ENCODE measurements at places on chromosomes 13 and 19.
A peak's percentile ranks its signal among the peaks of the same experiment; 100 is the strongest.

DNA sequence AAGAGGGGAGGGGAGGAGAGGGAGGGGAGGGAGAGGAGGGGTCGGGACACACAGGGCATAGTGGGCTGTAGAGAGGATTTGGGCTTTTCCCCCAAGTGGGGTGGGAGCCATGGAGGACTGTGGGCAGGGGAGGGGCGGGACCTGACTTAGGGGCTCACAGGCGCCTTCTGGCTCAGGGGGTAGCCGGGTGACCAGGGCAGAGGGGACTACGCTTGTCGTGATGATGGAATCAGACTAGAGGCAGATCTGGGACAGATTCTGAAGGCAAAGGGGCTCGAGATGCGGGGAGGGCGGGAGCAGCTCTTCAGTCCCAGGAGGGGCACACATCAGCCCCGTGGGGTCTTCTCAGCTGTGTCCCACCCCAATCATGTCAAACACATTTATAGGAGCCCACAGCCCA is 13.5 kb downstream of the NDUFA11 start:
- DNase-seq, result no peak

DNA sequence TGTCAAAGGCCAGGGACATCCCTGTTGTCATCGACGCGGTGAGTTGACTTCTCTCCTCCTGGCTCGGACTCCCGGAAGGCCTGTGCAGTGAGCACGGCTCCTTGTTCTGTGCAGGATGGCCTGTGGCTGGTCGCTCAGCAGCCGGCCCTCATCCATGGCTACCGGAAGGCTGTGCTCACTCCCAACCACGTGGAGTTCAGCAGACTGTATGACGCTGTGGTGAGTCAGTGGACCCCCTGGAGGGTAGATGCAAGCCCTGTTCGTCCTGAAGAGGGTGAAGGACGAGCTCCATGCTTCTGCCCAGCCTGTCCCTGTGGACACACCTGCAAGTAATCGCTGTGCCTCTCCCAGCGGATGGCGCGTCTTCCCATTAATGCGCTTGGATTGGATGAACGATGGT is 19.2 kb downstream of the NAXD start:
- DNase-seq, result peak; percentile 35

- DNase-seq, result no peak
Measured at GRCh38 chr13:51778392-51778791, 25.6 kb downstream of the DHRS12 start.

DNA sequence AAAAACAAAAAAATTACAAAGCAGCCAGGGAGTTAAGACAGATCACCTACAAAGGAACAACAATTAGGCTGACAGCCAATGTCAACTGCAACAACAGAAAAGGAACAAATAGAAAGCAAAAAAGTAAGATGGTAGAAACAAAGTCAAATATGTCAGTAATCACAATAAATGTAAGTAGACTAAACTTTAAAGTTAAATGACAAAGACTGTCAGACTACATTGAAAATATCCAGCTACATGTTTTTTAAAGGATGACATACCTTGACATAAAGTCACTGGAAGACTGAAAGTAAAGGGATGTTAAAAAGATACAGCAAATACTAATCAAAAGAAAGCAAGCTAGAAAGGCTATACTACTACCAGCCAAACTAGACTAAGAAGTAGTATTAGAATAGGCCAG is 14.9 kb downstream of the TMEM161A start:
- no peak for DNase-seq

DNA sequence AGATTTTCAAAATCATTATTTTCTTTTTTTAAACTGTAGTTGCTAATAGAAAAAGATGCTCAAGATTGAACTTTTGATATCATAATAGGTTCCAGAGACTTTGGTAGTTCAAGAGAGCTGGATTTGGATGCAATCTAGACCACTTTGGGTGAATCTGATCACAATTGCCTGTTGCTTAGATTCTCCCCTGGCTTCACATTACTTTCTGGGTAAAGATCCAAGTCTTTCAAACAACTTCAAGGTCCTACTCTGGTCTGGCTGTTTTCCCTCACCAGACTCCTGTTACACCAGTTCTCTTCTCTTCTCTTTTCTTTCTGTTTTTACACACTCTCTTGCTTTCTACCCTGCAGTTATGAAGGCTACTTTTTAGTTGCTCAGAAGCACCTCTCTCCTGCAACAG is 7.4 kb upstream of the SPRY2 start:
- no peak for DNase-seq

DNA sequence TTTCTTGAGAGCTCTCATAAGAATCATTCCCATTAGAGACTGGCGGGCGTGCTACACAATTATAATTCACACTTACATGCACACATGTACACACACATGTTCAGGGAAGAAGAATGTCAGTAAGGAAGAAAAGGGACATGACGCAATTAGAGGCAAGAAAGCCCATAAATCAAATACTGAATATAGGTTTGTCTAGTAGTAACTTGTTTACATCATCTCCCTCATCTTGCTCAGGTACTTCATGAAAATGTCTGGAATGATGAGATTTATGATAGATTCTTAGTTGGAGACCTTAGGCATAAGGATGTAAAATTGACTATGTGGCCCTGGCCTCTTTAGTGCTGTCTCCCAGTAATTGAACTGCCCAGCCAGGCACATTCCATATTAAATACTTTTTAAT is 628.0 kb upstream of the PCDH20 start:
- DNase-seq, result no peak

DNA sequence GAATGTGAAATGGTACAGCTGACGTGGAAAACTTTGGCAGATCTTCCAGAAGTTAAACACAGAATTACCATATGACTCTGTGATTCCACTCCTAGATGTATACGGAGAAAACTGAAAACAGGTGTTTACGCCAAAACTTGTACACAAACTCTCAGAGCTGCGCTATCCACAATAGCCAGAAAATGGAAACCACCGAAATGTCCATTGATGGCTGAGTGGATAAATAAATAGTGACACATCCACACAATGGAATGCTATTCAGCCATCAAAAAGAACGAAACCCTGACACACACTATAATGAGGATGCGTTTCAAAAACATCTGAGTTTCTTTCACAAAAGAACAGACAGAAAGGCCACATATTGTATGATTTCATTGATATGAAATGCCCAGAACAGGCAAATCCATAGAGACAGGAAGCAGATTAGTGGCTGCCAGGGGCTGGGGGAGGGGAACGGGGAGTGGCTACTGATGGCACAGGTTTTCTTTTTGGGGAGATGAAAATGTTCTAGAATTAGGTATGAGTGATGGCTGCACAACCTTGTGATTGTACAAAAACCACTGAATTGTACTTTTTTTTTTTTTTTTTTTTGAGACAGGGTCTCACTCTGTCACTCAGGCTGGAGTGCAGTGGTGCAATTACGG is 33.0 kb downstream of the IL12RB1 start:
- DNase-seq, result peak; percentile 69

DNA sequence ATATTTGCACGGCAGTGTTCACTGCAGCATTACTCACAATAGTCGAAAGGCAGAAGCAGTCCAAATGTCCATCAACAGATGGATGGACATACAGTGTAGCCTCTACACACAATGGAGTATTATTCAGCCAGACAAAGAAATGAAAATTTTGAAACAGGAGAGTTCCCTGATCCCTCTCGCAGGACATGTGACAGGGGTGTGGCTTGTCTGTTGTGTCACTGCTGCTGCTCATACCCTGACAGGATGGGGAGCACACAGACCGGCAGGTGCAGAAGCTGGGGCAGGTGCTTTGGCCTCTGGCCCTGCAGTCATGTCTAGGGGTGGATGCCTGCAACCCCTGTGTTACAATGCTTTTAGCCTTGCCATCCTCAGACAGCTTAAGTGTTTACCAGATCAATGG is 204.3 kb downstream of the EFNB2 start:
- no peak for DNase-seq

DNA sequence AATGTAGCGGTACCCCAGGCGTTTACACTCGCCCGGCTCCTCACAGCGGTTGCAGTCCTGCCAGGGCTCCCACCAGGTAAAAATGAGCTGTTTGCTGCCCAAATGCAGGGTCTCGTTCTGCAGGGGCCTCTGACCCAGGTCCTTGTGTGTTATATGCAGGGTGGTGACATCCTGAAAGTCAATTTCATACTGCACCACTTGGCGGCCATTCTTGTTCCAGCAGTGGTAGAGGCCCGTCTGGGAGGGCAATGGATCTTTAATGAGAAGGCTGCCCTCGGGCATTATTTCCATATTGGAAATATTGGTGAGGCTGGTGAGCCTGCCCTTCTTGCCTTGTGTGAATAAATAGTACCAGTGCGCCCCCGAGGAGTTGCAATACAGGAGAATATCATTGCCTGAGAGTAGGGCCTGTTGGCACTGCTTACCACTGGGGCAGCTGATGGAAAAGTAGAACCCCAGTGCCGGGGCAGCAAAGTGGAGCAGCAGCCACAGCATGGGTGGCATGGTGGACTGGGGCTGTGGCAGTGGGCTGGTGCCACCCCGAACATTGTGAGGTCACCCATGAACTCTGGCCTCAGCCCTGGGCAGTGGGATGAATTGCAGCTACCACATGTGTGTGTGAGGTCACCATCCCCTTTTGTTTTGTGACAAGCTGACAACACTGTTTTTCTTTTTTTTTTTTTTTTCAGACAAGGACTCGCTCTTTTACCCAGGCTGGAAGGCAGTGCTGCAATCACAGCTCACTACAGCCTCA is at the start of gene FAM187B:
TSS of gene FAM187B (minus strand) at position 563 of the 754 bp plus-strand sequence. CDS start at position 504, 59 bp downstream.
- no peak for DNase-seq
